T1000 (cell line): ENCODE measurements at places on chromosomes 16 and 17.

DNA sequence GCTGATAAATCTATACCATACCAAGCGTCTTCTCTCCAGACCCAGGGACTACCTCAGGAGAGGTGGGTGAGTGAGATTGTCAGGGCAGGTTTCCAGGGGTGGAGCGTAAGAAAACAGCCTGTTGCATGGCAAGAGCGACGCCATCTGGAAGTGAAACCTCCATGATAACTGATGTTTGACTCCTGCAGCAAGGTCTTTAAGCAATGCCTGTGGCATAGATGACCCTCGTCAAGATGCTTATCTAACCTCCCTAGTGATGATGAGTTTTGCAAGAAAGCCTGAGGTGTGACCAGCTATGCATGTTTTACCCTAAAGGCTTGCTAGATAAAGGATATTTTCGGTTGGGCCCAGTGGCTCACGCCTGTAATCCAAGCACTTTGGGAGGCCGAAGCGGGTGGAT, 71.6 kb downstream of the GSG1L start:
- DNase-seq: no peak

GRCh38 chr17:82332669-82333278, 792 bp downstream of the SECTM1 start:
- peak; percentile 48 for DNase-seq

DNA sequence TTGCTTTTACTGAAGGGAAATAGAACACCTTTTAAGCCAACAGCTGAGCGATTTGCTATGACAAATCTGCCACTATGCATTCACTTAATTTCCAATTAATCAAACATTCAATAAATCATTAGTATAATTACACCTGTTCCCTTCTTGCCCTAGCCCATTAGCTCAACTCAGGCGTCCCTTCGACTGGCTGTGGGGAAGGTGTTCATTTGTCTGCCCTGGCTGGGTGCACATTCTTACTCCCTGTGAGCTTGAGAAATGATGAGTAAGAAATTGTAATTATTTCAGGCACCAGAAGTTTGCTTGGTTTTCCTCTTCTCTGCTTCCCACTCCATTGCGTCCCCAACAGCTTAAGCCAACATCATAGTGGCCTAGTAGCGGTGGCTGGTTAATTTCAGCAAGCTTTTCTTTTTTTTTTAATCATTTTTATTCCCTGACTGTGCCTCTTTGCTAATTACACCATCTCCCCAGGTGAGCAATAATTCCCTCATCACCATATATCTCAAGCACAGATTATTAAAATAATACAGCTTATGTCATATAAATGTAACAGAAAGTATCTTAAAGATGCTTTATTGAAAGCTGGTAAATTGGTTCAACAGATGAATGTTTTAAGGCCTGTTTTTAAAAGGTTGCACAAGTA, 623.9 kb upstream of the RBFOX1 start:
- DNase-seq: no peak

GRCh38 chr16:31517800-31518402, 9.7 kb upstream of the RUSF1 start:
- DNase-seq: no peak

- DNase-seq: no peak
These were observed 48.4 kb downstream of the TOX3 start for GRCh38 chr16:52498328-52499059.

GRCh38 chr16:56788435-56788834, 58.5 kb downstream of the NUP93 start:
- DNase-seq: no peak

DNA sequence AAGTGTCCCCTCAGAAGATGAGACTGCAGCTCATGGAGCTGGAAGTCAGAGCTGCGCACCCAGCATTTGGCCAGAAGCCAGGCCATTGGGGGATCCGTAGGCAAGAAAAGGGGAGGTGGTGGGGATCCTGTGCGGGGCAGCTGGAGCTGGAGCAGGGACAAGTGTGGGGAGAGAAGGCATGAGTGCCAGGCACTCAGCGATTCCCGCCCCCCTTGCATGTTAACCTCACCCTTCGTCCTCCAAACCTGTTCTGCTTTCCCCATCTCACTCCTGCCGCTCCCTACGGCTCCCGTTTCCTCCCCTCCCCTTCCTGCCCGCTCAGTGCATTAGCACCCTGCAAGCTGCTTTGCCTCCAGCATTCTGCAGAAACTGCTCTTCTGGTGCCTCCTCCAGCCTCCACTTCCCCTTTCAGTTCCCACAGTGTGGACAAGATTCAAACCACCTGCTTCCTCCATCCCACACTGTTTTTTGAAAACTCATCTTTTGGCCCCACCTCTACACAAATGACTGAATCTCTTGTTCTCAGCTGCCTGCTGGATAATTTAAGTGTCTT, 5.6 kb downstream of the ALOX15 start:
- DNase-seq: no peak

- no peak for DNase-seq
These were observed 75.5 kb downstream of the SLC5A11 start for GRCh38 chr16:24921229-24921628.

GRCh38 chr17:44827863-44828262, 2.2 kb downstream of the GJC1 start:
- no peak for DNase-seq

GRCh38 chr17:67441052-67441895, 64.2 kb downstream of the PITPNC1 start:
- DNase-seq: peak; percentile 46

DNA sequence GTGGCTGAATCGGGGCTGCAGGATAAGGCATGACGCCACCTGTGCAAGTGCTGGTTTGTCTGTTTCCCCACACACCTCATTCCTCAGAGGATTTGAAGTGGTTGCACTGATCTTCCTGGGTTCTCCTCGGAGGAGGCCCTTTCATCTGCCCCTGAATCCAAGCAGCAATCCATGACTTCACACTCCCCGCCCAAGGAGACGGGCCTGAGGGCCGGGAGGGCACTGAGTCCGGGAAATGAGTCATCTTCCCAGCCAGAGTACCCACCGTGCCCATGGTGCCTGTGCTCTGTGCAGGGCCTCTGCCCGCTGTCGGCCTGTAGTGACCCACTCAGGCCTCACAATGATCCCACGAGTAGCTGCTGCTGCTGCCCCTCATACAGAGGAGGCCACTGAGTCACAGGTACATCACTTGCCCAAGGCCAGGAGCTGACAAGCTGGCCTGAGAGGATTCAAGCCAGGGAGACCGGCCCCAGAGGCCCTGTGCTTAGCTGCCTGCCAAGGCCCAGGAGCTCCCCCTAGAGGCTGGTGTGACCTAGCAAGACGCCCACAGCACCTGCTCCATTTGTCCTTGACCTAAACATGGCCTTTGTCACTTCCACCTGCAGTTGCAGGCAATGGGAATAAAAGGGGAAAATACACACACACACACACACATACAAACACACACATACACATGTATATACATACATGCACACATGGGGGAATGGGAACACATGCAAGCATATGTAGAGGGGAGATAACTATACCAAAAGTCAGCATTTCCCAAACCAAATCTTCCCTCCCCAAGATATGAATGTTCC, 240.0 kb downstream of the C16orf95 start:
- DNase-seq: no peak

- DNase-seq: no peak
These were observed 12.5 kb upstream of the SRSF1 start for GRCh38 chr17:58019521-58019920.

- DNase-seq: no peak
These were observed 23.0 kb downstream of the HMOX2 start for GRCh38 chr16:4499196-4499555.

- DNase-seq: no peak
These were observed 35.4 kb upstream of the TMC5 start for GRCh38 chr16:19382084-19382801.

- no peak for DNase-seq
These were observed 2.7 kb downstream of the SOCS1 start for GRCh38 chr16:11253009-11253994.

GRCh38 chr16:88597856-88598491, 27.8 kb downstream of the ZC3H18 start:
- DNase-seq: no peak

- no peak for DNase-seq
These were observed 10.1 kb downstream of the VAC14 start for GRCh38 chr16:70790815-70791214.

DNA sequence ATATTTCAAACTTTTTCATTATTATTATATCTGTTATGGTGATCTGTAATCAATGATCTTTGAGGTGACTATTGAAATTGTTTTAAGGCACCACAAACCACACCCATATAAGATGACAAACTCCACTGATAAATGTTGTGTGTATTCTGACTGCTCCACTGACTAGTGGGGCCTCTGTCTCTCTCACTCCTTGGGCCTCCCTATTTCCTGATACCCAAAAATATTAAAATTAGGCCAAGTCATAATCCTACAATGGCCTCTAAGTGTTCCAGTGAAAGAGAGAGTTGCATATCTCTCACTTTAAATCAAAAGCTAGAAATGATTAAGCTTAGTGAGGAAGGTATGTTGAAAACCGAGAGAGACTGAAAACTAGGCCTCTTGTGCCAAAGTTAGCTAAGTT, 23.4 kb downstream of the CYLD start:
- DNase-seq: no peak

GRCh38 chr16:22139732-22140131, 22.6 kb upstream of the SDR42E2 start:
- DNase-seq: no peak

DNA sequence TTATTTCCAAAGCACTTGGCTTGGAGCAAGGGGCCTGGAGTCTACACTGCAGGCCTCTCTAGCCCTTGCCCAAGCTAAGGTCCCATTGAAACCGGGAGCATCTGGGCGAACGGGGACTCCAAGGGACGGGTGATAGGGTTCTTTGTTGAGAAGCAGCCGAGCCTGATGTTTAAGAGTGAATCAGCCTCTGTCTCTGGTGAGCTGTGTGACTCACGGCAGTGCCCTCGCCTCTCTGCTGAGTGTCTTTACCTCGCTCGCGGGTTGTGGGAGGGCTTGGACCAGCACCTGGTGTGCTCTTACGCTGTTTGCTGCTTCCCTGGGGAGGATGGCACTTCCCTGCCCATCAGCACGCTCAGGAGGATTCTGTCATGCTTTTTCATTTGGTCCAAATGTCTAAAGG, 1.3 kb downstream of the HGS start:
- peak; percentile 40 for DNase-seq

- DNase-seq: no peak
These were observed 65.8 kb downstream of the RGS9 start for GRCh38 chr17:65202844-65203571.

- DNase-seq: no peak
These were observed 2.9 kb upstream of the CACNG3 start for GRCh38 chr16:24253192-24253591.

GRCh38 chr17:74987909-74988711, 678 bp downstream of the CDR2L start:
- DNase-seq: peak; percentile 42

DNA sequence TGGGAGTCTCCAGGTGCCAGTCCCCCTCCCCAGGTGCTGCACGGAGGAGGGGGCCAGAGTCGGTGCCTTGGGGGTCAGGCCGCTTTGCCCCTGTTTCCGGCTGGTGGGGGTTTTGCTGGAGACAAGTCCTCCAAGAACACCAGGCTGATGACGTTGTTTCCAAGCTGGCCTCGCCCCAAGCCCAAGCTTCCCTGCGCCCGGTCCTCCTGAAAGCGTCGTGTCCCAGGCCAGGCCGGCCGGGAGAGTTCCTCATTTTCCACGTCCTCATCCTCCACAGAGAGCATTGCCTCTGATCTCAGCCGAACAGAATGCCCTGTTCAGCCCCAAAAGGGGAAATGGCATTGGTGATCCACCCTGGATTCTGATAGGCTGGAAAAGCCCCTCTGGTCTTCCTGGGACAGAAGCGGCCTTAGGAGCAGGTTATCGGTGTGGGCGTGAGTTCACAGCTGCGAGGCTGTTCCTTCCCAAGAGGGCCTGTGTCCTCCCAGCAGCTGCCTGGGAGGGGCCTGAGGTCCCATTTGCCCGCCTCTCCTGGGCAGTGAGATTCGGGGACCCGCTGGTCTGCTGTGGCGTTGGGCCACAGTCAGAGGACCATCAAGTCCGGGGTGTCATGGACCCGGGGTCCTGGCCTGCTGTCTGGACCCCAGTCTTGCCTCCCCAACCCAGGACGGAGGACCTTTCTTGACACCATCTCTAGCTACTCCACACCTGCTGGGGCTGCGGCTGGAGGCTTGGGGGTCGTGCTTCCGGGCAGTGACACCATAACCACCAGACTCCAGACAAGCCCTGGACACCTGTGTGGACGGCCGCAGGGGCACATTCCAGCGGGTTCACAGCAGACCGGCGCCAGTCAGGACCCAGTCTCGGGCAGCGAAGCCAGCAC, 7.1 kb downstream of the SOX8 start:
- no peak for DNase-seq

- peak; percentile 88 for DNase-seq
These were observed at the start of gene C1QL1 for GRCh38 chr17:44968225-44969143. TSS of gene C1QL1 (minus strand) at chr17:44968303. CDS start at chr17:44968048, 255 bp downstream.

DNA sequence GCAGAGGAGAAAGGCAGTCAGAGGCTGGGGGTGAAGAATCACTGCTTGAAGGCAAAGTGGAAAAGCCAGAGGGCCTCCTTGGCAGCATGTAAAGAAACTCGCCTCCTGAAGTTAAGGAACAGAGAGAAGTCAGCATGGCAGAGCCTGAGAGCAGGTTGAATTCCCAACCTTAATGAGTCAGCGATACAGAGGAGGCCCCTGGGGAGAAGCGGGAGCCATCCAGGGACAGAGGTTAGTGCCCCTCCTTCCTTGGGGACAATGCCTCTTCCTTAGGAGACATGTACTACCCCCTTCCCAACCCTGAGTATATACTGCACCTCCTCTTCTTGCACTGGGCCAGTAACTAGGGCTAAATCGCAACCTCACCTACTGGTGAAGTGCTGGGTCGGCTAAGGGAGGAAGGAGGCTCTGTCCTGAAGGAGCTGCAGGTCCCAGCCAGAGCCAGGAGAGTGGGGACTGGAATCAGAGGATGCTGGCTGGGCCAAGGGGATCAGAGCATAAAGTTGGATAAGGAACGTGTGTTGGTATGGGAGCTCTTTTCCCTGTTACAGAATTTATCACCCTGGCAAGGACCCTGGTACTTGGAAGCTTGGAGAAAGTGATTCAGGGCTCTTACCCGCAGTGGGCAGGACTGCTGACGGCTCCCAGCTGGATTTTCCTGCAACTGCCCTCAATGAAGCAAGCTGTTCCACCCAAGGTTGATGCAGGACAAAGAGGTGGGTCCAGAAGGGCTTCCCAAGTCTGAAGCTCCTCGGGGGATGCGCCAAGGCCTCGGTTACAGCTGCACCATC, 5.4 kb upstream of the AANAT start:
- DNase-seq: no peak

DNA sequence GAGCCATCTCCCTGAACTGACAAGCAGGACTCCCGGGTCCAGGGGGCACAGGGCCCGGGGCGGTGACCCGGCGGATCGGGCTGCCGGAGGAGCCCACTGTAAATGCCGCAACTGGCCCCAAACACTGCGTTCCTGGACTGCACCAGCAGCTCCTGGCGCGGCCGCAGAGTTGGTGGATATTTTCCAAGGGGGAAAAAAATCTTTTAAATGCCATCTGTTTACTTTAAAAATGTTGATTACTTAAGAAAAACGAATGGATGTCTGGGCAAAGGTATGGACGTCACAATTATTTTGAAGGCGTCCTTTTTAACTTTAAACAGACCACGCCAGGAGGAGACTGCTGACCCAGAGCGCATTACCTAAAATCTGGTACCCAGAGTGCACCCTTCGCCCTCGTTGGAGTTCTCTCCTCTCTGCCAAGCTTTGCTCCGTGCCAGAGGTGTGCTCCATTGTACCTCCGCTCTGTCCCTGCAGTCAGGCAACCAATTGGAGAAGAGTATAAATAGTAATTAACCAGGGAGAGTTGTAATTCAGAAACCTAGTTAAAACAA, 3.4 kb downstream of the HS3ST3B1 start:
- no peak for DNase-seq
